Left colon (tissue), 2 donors: ENCODE measurements at places on chromosomes 3 and 15. TPM values are rescaled to one million over a fixed set of nuclear protein-coding genes. Genes with fewer than 3 reads are reported as not detected.

- no peak for DNase-seq
Measured at GRCh38 chr3:28547677-28548076, 199.1 kb upstream of the AZI2 start.

DNA sequence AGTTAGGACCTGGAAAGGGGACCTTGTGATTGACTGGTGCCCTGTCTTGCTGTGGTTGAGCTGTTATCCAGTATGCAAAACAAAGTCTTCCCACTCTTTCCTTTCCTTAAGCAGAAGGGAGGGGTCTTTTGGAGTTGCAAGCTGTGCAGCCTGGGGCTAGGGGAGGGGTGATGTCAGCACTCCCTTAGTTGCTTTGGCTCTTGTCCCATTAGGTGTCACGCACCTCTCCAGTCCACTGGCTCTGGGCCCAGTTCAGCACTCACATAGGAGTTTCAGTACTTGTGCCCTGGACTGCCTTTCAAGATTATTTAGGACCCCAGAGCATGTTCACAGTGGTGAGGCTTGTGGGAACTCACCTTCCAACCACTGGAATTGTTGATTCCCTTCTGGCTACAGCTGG, 238.5 kb downstream of the DOCK3 start:
- DNase-seq: no peak

- no peak for DNase-seq
Measured at GRCh38 chr3:105157766-105158085, 209.0 kb upstream of the ALCAM start.

DNA sequence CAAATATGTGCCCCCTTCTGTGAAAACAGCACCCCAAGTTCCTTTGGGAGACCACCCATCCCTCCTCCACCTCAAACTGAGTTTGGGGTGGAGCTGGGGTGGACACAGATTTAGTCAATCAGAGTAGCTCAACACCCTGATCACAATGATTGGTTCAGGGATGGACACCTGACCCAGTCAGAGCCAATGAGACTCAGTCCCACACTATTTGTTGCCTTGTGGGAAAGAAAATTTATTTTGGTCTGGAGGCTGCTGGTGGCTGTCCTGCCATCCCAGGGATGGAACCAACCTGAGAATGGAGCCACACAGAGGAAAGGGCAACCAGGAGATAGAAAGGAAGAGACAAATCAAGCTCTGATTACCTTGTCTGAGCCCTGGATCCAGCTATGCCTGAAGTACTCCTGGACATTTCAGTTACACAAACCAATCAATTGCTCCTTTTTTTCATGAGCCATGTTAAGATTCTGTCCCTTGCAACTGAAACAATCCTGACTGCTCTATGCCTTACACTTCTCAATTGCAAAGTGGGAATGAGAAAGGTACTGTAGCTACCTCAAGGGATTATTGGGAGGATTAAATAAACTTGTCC, 10.6 kb downstream of the DNASE1L3 start:
- no peak for DNase-seq

DNA sequence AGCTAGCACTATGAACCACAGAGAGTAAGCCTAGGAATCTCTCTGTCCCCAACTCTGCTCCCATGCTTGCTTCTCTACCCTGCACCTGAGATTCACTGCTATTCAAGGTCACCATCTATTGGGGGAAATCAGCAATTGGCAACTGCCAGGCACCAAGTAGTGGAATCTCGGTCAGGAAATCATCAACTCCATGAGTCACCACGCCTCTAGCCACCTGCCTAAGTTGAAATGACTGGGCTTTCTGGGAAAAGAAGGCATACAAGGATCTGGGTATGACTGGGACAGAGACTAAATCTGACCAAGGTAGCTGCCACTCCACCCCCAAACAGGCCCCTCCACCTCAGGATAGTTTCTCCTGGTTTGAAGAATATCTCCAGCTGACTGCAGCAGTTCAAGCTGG, 464.1 kb upstream of the CBLB start:
- no peak for DNase-seq

DNA sequence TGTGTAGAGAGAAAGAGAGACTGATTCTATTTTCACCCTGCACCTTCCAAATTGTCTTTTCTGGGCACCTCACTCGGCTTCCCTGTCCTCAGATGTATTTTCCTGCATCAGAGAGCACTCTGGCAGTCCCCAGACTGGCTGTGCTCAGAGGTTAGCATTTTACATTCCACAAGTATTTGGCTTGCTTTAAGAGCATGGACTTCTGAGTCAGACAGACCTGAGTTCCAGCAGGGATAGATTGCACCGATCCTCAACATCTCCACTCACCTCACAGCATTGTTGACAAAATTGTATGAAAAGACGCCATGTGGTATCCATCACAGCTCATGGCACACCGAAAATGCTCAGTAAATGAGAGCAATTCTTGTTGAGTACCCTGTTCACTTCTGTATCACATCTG, 45.6 kb downstream of the SST start:
- DNase-seq: no peak

DNA sequence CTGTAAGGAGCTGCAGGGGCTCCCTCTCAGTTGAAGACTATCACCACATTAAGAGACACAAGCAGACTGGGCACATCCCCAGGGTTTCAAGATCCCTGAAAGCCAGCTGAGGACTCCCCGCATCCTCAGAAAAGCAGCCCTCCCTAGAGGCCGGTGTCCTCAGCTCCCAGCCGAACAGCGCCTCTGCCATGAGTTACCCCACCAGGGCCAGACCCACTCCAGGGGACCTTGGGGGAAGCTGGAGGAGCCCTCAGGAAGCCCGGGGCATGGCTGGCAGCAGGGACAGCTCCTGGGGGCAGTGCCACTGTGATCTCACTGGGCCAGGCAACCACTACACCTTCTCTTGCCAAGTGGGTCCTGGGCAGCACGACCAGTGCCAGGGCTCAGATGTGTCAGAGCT, 8.1 kb downstream of the KLF15 start:
- DNase-seq: no peak

GRCh38 chr15:90690585-90690984, 26.6 kb upstream of the BLM start:
- no peak for DNase-seq

GRCh38 chr3:129663045-129663446, 56.6 kb upstream of the PLXND1 start:
- no peak for DNase-seq

GRCh38 chr15:23773093-23773492, 86.0 kb upstream of the NDN start:
- no peak for DNase-seq

GRCh38 chr3:10440684-10441083, 64.7 kb downstream of the ATP2B2 start:
- DNase-seq: no peak

- peak; percentile 86 for DNase-seq
Measured at GRCh38 chr15:29670998-29671981, 151.0 kb downstream of the TJP1 start.

- DNase-seq: no peak
Measured at GRCh38 chr3:60746043-60746638, 505.1 kb downstream of the FHIT start.

DNA sequence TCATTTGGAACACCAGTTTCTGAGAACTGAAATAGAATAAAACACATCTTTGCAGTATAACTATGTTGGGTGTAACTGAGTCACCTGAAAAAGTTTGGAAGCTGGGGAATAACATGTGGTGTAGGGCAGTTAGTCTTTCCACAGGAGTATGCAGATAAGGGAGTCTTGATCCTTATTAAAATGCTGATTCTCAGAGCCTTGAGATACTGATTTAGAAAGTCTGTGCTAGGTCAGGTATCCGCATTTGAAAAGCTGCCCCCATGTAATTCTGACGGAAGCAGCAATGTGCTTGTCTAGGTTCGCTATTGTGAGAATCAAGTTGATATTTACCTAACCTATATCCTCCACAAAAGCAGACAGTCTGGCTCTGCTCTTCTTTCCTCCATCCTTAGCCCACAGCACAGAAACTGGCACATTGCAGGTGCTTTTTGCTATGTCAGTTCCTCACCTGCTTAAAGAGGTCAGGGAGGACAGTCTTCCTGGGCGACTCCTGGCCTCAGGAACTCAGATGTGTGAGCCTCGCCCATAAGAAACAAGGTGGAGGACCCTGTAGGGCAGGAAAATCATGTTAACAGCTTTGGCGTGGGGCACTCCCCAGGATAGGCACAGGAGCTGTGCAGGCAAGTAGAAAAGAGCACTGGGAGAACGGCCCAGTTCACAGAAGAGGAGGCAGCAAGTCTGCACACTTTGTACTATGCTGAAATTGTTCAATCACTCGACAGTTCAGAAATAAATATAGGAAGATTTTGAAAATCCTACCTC, 27.6 kb upstream of the SRPRB start:
- DNase-seq: no peak

- no peak for DNase-seq
Measured at GRCh38 chr3:129228891-129229585, 20.4 kb upstream of the COPG1 start.

DNA sequence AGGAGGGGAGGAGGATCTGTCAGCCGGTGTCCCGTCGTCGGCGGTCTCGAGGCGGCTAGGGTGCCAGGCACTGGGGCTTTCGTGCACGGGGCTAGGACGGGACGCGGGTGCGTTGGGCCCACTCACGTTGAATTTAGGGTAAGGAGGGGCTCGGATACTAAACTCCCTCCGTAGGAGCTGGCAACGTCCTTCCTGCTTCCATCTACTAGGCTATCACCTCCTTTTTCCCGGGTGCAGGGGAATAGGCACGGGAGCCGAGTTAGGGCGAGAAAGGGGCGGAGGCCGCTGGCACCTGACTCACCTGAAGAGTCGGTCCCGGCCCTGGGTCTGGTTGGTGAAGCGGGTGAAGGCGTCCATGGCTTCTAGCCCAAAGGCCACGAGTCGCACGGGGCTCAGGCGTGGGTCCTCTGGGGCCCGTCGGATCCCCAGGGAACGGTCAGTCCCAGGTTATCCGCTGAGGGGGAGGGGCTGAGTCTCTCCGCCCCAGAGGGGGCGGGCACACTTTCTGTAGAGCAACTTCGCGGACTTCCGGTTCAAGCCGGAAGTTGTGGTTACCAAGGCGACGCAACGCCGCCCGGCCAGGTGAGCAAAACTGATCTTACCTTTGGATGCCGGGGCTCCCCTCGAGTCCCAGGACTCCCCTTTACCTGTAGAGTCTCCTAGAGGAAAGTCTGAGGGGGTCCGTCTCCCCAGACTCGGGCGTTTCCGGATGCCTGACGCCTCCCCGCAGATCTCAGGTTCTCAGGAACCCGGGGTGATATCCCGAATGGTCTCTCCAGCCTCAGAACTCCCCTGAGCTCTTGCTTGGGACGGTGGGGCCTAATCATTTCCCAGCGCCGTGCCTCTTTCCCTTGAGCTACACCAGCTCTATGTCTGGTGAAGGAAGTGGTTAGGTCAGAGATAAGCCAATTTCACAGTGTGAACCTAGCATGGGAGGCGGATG, at the start of the genes PEX11A and WDR93:
Gene PEX11A (minus strand): TSS at position 479 of the 943 bp plus-strand sequence. CDS start 122 bp downstream, at position 357.
Gene WDR93 (plus strand): TSS at position 536 of the 943 bp plus-strand sequence. CDS start 10,936 bp downstream, outside the sequence.
- peak; percentile 93 for DNase-seq

Gene SLC12A8
- 18.4 TPM for total RNA-seq

Gene POLQ
- 1.5 TPM for total RNA-seq

Gene SEMA4B
- 97.2 TPM for total RNA-seq

Gene EXD1
- total RNA-seq: not detected

Gene EPHB3
- total RNA-seq: 32.9 TPM

Gene KCNAB1
- 0.70 TPM for total RNA-seq
